ENCODE measurements at places on chromosomes 4 and X. TPM values are rescaled to one million over a fixed set of nuclear protein-coding genes. Genes with fewer than 3 reads are reported as not detected.

GRCh38 chr4:115219862-115220261, 106.4 kb upstream of the NDST4 start:
- no peaks in the 10 kb centered on the region for H3K4me1 ChIP-seq
- no peaks in the 10 kb centered on the region for H3K36me3 ChIP-seq
- no peak for DNase-seq
- no peak overlapping the region for H3K4me3 ChIP-seq
- no peak overlapping the region for H3K27ac ChIP-seq

TRIM60 gene
- total RNA-seq: not detected

- H3K36me3 ChIP-seq: peaks cover 16% of the 10 kb centered on the region
- no peak for DNase-seq
Measured at GRCh38 chrX:85084770-85085393, 81.2 kb downstream of the APOOL start.

- no peaks in the 10 kb centered on the region for H3K4me1 ChIP-seq
- H3K27me3 ChIP-seq: no peaks in the 10 kb centered on the region
- no peak overlapping the region for H3K4me3 ChIP-seq
- no peak for DNase-seq
- H3K36me3 ChIP-seq: no peaks in the 10 kb centered on the region
Measured at GRCh38 chrX:11239230-11239629, 54.0 kb upstream of the AMELX start.

DNA sequence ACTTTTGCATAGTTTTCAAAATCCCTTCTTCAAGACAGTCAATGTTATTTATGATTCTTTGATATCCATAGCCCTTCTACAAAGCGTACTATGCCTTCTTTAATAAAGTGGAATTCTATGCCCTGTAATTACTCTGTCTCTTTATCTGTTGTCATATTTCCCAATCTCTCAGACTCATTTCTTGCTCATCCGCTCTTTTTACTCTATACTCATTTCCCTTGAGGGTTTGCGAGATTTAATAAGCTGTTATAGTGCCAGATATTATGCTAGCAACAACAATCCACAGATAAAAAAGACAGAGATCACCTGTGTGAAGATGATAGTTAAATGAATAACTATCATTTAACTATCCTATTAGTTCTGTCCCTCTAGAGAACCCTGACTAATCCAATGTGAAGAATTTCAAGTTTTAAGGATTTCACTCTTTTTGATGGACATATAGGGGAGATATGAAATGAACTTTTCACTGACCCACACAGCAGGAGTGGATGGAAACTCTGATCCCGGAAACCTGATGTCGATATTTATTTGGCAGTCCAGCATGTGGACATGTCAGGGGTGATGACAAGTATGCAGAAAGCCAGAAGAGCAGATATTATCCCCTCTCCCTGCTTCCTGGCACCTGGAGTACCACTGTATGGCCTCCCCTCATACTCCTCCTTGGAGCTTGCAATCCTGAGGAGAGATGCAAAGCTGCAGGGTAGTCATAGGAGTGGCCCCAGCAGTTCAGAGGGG, 49.7 kb downstream of the TMEM156 start:
- no peak for DNase-seq
- H3K36me3 ChIP-seq: peaks cover 49% of the 10 kb centered on the region
- H3K27me3 ChIP-seq: no peaks in the 10 kb centered on the region
- no peak overlapping the region for H3K4me3 ChIP-seq

- H3K27me3 ChIP-seq: no peaks in the 10 kb centered on the region
- H3K4me1 ChIP-seq: peaks cover 11% of the 10 kb centered on the region
- H3K27ac ChIP-seq: no peak overlapping the region
- DNase-seq: no peak
- no peak overlapping the region for H3K4me3 ChIP-seq
Measured at GRCh38 chr4:83267830-83268475, 16.6 kb downstream of the COQ2 start.

- no peak overlapping the region for H3K4me3 ChIP-seq
- no peaks in the 10 kb centered on the region for H3K27me3 ChIP-seq
- H3K36me3 ChIP-seq: no peaks in the 10 kb centered on the region
- H3K27ac ChIP-seq: no peak overlapping the region
Measured at GRCh38 chr4:150495550-150495949, 86.4 kb upstream of the MAB21L2 start.
